ENCODE measurements at places on chromosomes 7 and 10. TPM values are rescaled to one million over a fixed set of nuclear protein-coding genes. Genes with fewer than 3 reads are reported as not detected.

- H3K27ac ChIP-seq: no peak overlapping the region
- no peak for DNase-seq
- peaks cover 25% of the 10 kb centered on the region for H3K36me3 ChIP-seq
- no peak overlapping the region for H3K4me3 ChIP-seq
- H3K27me3 ChIP-seq: no peaks in the 10 kb centered on the region
Observed at GRCh38 chr10:28587970-28588290, 55.0 kb downstream of the WAC start.

- H3K4me1 ChIP-seq: no peaks in the 10 kb centered on the region
- DNase-seq: no peak
- H3K36me3 ChIP-seq: no peaks in the 10 kb centered on the region
- no peaks in the 10 kb centered on the region for H3K27me3 ChIP-seq
- H3K27ac ChIP-seq: no peak overlapping the region
Observed at GRCh38 chr7:153245809-153246208, 486.3 kb downstream of the ACTR3B start.

GRCh38 chr10:82238291-82238690 is 363.3 kb downstream of the NRG3 start:
- H3K27me3 ChIP-seq: no peaks in the 10 kb centered on the region
- no peak overlapping the region for H3K4me3 ChIP-seq
- H3K27ac ChIP-seq: no peak overlapping the region

ADAM12 gene
- not detected for polyA plus RNA-seq

CDH23 gene
- polyA plus RNA-seq: 1.1 TPM

FAM237B gene
- polyA plus RNA-seq: not detected

All from naive thymus-derived CD4-positive, alpha-beta T cell (primary cell).